ENCODE measurements at places on chromosomes 5 and 9.

DNA sequence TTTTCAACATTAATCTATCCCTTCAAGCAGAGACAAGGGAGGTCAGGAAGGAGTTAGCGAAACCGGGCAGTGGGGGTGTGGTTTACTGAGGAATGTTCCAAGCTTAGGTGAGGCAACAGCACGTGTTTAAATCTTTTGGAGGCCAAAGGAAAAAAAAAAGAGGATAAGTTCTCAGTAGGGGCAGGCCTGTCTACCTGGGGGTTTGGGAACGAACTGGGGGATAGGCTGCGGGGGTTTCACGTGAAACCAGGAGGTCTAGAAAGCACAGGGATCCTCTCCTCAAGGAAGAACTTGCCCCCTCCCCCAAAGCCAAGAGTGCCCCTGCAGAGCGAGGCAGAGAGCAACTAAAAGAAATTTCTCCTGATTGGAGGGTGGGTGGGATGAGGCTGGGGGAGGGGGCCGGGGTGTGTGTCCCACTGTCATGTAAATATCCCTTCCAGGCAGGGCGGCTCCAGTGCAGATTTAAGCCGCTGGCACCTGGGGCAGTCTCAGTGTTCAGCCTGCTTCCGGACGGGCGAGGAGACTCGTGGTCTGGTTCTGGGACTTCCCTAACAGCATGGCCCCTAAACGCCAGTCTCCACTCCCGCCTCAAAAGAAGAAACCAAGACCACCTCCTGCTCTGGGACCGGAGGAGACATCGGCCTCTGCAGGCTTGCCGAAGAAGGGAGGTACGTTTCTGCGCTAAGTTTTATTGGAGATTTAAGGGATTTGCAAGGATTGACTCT lies 5.5 kb upstream of the SET start:
- no peaks in the 10 kb centered on the region for H3K36me3 ChIP-seq
- peaks cover 17% of the 10 kb centered on the region for H3K4me1 ChIP-seq
- peak overlapping the region; percentile 72 for H3K27ac ChIP-seq
- H3K27me3 ChIP-seq = no peaks in the 10 kb centered on the region

DNA sequence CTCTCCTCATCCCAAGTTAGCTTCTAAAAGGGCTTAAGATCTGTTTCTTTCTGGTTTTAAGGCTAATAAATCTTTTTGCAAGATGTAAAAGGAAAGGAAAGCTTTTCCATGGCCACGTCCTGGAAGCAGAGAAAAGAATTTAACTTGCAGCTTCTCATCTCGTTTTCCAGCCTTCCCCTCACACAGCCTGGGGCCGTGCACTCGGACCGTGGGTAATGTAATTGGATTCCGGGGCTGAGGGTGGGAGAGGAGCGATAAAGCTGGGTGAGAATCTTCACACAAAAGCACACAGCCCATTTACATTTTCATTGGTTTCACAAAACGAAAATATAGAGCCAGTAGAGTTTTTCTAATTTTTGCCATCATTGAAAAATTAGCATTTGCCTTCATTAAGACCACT lies 91.2 kb downstream of the IRX2 start:
- no peaks in the 10 kb centered on the region for H3K36me3 ChIP-seq
- peaks cover 44% of the 10 kb centered on the region for H3K27me3 ChIP-seq
- H3K27ac ChIP-seq = no peak overlapping the region
- DNase-seq = no peak
- H3K4me3 ChIP-seq = no peak overlapping the region

GRCh38 chr5:164119806-164120447 lies 614.5 kb downstream of the MAT2B start:
- no peaks in the 10 kb centered on the region for H3K4me1 ChIP-seq
- no peaks in the 10 kb centered on the region for H3K36me3 ChIP-seq
- H3K27ac ChIP-seq = no peak overlapping the region
- H3K27me3 ChIP-seq = no peaks in the 10 kb centered on the region
- DNase-seq = no peak
- H3K4me3 ChIP-seq = no peak overlapping the region

DNA sequence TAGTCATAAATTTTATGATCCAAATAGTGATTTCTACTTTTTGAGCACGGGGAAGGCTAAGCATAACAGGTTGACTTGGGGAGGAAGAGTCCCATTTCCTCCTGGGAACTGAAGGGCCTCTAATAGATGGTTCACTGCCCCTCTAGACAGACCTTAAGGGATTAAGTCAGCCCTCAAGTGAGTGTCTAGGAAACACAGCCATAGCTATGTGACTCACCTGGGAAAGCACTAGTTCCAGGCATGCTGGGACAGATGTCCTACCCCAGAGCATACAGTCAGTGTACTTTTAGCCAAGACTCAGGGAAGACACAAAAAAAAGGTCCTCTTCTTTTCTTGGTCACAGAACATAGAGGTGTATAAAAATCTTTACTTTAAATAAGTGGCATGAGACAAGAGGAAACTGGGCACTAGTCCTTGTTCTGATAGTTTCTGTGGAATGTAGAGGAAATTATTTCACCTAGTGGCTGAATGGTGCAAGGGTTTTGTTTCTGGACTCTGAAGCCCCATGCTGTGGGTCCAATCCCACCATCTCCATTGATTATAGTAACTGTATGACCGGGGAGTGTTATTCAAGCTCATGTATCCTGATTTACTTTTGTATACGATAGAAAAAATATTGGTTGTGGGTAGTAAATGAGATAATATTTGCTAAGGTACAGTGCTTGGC lies 86.0 kb downstream of the NREP start:
- no peaks in the 10 kb centered on the region for H3K4me1 ChIP-seq
- H3K27me3 ChIP-seq = no peaks in the 10 kb centered on the region
- H3K36me3 ChIP-seq = no peaks in the 10 kb centered on the region
- no peak overlapping the region for H3K27ac ChIP-seq
- DNase-seq = no peak

DNA sequence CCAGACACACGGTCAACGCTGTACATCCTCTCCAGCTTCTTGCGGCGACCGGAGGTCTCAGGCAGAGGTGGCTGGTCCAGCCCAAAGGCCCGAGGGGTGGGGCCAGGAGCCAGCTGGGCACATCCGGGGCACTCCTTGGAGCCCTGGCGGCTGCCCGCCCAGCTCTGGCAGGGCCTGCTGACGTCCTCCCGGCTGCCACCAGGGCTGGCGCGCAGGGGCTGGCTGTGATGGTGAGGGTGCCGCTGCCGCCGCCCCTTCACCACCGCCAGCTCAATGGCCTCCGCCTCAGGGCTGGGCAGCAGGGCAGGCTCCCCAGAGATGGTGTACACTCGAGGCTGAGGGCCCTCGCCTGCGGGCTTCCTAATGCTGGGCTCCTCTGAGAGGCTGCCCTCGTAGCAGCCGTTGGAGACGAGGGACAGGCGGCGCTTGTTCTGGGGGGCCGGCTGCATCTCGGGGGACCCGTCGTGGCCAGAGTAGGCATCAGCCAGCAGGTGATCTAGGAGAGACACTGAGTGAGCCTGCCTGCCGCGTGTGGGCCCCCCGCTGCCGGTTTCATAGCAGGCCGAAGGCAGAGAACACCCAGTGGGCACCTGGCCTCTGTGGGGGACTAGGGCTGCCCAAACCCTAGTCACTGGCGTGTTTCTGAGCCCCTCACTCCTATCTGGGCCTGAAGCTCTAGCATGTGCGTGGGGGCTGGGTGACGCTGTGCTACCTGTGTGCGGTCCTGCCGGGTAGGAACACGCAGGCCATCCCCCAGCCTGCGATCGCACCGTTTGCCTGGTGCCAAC lies 1.5 kb downstream of the NSMF start:
- no peak for DNase-seq
- H3K36me3 ChIP-seq = no peaks in the 10 kb centered on the region
- H3K27ac ChIP-seq = no peak overlapping the region
- no peaks in the 10 kb centered on the region for H3K4me1 ChIP-seq

- H3K4me1 ChIP-seq = no peaks in the 10 kb centered on the region
- no peaks in the 10 kb centered on the region for H3K36me3 ChIP-seq
- no peaks in the 10 kb centered on the region for H3K27me3 ChIP-seq
- no peak overlapping the region for H3K4me3 ChIP-seq
- no peak overlapping the region for H3K27ac ChIP-seq
These were observed 203.0 kb upstream of the ADRA1B start for GRCh38 chr5:159713254-159713653.

DNA sequence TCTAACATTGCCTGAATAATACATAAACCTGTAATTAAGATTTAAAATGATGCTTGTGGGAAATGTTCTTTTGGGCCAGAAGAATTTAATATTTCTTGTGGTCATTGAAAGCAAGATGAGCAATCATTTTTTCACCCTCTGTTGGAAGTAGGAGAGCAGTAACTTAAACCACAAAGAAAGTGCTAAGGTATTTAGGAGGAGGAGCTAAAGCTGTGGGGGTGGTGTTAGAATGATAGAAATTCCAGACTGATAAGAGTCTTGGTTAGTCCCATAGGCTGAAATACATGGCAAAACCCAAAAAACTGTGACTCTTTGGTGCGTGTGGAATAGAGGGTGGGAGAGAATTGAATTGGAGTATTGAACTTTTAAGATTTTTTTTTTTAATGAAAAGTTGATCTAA lies 247.0 kb downstream of the YTHDC2 start:
- no peaks in the 10 kb centered on the region for H3K36me3 ChIP-seq
- no peak overlapping the region for H3K4me3 ChIP-seq
- H3K4me1 ChIP-seq = no peaks in the 10 kb centered on the region
- no peaks in the 10 kb centered on the region for H3K27me3 ChIP-seq

GRCh38 chr5:14870337-14871213 lies 1.0 kb downstream of the ANKH start:
- peak overlapping the region; percentile 83 for H3K4me3 ChIP-seq
- DNase-seq = no peak
- H3K4me1 ChIP-seq = no peaks in the 10 kb centered on the region
- peak overlapping the region; percentile 73 for H3K27ac ChIP-seq

GRCh38 chr5:83374547-83374946 lies 97.0 kb upstream of the VCAN start:
- H3K4me1 ChIP-seq = no peaks in the 10 kb centered on the region
- H3K27me3 ChIP-seq = no peaks in the 10 kb centered on the region
- H3K27ac ChIP-seq = no peak overlapping the region
- H3K4me3 ChIP-seq = no peak overlapping the region
- no peaks in the 10 kb centered on the region for H3K36me3 ChIP-seq
- DNase-seq = peak; percentile 64

GRCh38 chr5:107597247-107597646 lies 73.5 kb downstream of the EFNA5 start:
- no peak overlapping the region for H3K4me3 ChIP-seq
- no peaks in the 10 kb centered on the region for H3K4me1 ChIP-seq
- H3K27me3 ChIP-seq = no peaks in the 10 kb centered on the region
- H3K27ac ChIP-seq = no peak overlapping the region
- H3K36me3 ChIP-seq = no peaks in the 10 kb centered on the region

DNA sequence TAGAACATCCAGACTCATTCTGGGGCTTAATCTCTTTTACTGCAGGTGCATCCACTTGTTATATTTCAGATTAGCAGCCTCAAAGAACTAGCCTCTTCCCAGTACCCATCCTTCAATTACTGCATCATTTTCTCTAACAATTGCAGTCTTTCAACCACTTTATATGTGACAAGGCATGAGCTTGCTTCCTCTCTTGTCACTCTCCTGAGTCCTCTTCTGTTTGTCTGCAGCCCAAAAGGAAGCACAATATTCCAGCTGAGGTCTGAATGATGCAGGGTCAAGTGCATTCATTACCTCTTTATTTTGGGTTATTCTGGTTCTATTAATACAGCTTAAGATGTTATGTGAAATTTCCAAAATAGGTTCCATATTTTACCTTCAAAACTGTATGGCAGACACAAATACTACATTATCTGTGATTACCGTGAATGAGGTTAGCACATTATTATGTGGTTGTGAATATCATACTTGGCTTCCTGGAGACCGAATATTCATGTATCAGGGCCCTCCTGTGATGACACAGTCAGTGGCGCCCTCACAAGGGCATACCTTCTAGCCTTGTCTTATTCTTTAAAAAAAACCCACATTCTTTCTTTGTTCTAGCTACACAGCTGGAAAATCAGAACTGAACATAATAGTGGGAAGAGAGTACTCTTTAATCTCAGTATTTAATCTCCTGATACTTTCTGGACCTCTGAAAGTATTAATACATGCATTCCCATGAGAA lies 323.8 kb downstream of the PDE4D start:
- no peak for DNase-seq
- no peak overlapping the region for H3K4me3 ChIP-seq
- H3K27me3 ChIP-seq = no peaks in the 10 kb centered on the region
- H3K36me3 ChIP-seq = no peaks in the 10 kb centered on the region

- H3K27ac ChIP-seq = no peak overlapping the region
- no peaks in the 10 kb centered on the region for H3K27me3 ChIP-seq
- H3K4me1 ChIP-seq = no peaks in the 10 kb centered on the region
- DNase-seq = no peak
These were observed 9.9 kb upstream of the NR4A3 start for GRCh38 chr9:99811598-99812383.

DNA sequence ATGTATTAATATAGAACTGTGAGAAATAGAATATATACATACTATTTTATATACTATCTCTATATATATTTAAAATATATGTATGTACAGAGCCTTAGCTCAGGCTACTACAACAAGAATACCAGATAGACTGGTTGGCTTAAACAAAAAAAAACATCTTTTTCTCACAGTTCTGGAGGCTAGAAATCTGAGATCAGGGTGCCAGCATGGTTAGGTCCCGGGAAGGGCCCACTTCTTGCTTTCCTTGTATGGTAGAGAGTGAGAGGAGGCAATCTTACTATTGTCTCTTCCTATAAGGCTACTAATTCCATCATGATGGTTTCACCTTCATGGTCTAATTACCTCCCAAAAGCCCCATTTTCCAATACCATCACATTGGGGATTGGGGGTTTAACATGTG lies 613.0 kb downstream of the ZNF608 start:
- no peak overlapping the region for H3K4me3 ChIP-seq
- no peak for DNase-seq
- no peaks in the 10 kb centered on the region for H3K4me1 ChIP-seq
- no peak overlapping the region for H3K27ac ChIP-seq
- no peaks in the 10 kb centered on the region for H3K27me3 ChIP-seq

GRCh38 chr5:127007522-127007921 lies 22.8 kb downstream of the MARCHF3 start:
- no peak overlapping the region for H3K4me3 ChIP-seq
- no peaks in the 10 kb centered on the region for H3K27me3 ChIP-seq
- H3K4me1 ChIP-seq = no peaks in the 10 kb centered on the region
- no peaks in the 10 kb centered on the region for H3K36me3 ChIP-seq
- DNase-seq = no peak
- no peak overlapping the region for H3K27ac ChIP-seq

DNA sequence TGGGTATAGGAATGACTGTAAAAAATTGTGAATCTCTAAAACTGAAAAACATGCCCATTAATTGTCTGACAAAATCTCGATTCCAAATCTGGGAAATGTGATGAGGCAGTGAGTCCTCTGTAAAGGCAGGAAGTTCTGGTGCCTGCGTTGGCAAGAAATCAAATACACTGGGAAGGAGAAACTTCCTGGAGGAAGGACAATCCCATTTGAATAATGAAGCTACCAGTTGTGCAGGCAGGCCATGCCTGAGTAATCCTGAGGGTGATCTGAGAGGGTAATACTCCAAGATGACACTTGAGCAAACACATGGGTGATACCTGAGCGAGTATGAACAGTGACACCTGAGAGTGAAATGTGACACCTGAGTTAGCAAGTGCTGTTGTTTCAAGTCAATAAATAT lies 49.7 kb downstream of the KIF24 start:
- no peak overlapping the region for H3K4me3 ChIP-seq
- H3K36me3 ChIP-seq = no peaks in the 10 kb centered on the region
- no peaks in the 10 kb centered on the region for H3K27me3 ChIP-seq
- no peak overlapping the region for H3K27ac ChIP-seq
- H3K4me1 ChIP-seq = no peaks in the 10 kb centered on the region
- no peak for DNase-seq

- no peaks in the 10 kb centered on the region for H3K27me3 ChIP-seq
- H3K4me1 ChIP-seq = peaks cover 18% of the 10 kb centered on the region
- no peak for DNase-seq
- no peaks in the 10 kb centered on the region for H3K36me3 ChIP-seq
These were observed 174.6 kb downstream of the RFK start for GRCh38 chr9:76219560-76220151.

Measured in sigmoid colon (tissue), 7 donors.